ENCODE measurements at places on chromosomes 1 and 21.
A peak's percentile ranks its signal among the peaks of the same experiment; 100 is the strongest.

DNA sequence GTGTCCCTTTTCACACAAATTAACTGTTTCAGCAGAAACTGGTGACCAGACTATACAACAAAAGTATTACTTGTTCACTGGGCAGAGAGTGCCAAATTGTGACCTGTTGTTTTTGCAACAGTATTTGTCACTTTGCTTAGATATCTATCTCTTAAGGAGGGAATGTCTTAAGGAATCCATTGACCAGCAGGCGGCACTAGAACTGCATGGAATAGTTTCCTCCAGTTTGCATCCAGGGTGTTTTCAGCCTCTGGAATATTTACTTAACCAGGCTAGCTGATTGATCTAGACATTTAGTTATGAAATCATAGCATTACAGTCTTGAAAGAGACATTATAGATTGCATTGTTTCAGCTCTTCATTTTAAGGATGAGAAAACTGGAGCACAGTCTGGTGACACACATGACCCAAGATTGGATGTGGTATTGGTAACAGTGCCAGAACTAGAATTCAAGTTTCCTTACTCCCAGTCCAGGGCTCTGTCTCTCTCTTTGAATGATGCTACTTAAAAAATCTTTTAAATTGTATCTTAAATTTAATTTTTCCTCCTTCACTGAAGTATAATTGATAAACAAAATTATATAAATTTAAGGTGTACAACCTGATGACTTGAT, 16.9 kb downstream of the RPTN start:
- peak; percentile 57 for DNase-seq

GRCh38 chr1:205983925-205984725, 19.1 kb downstream of the RAB7B start:
- peak; percentile 72 for DNase-seq

GRCh38 chr1:205012391-205013140, 30.4 kb upstream of the CNTN2 start:
- no peak for DNase-seq

- DNase-seq = no peak
These were observed 622.8 kb downstream of the PTPRU start for GRCh38 chr1:29859126-29859525.

GRCh38 chr1:46983166-46983829, 40.2 kb upstream of the CYP4X1 start:
- DNase-seq = no peak

- no peak for DNase-seq
These were observed 39.5 kb upstream of the STMN1 start for GRCh38 chr1:25945761-25946160.

DNA sequence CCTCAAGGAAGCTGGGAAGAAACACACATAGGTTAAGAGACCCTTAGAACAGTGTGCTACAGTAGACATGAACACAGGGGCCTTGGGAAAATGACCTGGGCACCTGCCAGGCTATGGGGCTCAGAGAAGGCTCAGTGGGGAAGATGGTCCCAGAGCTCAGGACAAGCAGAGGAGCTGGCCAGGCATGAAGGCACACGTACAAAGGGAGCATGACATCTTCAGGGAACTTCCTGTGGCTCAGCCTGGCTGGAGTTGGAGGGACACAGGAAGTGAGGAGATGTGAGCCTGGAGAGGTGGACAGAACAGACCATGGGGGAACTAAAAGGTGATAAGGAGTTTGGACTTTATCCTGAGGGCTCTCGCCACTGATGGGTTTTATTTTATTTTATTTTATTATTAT, 3.8 kb upstream of the SLC50A1 start:
- DNase-seq = no peak

DNA sequence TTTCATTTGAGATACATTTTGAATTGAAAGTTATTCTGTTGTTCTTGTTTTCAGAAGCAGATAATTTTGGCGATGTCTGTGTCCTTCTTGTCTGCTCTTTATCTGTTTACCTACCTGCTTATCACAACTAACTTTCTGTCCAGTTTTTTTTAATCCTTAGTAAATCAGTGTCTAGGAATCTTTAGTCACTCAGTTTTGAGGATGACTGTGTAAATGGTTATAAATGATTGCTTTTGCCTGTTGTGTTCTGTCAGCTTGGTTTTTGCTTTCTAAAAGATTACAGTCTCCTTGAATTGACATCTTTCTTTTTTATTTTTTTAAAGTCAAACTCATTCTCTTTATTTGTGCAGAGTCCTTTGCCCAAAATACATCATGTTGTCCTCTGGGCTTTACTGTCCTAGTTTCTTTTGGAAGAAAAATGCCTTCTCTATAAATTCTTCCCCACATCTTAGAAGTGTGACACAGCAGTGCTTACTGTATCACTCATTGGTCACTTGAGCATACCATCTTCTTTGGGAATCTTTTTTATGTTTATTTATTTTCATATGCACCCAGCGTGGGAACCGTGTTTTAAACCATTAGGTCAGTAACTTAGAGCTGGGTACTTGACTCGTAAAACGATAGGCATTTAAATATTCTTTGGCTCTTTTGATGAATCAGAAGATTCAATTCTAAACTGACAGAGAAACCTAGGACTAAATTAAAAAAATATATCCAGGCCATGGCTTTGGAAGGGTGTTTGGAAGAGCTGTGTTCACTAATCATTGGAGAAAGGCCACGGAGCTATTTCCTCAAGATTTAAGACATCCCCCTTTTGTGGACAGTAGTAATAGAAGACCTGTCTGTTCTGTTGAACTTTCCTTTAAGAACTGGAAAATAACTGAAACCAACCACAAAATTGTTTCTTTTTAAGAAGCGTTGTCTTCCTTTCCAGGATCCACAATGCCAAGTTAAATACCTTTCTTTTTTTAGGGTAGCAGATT, 20.9 kb downstream of the LAMC1 start:
- no peak for DNase-seq

- DNase-seq = no peak
These were observed 130.6 kb downstream of the HHIPL2 start for GRCh38 chr1:222417264-222417663.

DNA sequence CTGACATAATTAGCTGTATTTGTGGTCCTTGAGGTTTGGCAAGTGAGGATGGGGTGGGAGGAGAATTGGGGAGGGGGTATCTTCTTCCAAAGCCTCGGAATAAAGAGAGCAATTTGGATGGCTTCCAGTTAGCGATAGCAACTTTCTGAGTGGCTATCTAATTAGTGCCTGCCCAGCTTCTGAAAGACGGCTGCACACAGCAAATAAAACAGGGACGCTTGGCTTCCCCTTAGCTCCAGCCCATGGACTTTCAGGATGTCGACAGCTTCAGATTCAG, 31.1 kb downstream of the KLHDC7A start:
- DNase-seq = no peak

DNA sequence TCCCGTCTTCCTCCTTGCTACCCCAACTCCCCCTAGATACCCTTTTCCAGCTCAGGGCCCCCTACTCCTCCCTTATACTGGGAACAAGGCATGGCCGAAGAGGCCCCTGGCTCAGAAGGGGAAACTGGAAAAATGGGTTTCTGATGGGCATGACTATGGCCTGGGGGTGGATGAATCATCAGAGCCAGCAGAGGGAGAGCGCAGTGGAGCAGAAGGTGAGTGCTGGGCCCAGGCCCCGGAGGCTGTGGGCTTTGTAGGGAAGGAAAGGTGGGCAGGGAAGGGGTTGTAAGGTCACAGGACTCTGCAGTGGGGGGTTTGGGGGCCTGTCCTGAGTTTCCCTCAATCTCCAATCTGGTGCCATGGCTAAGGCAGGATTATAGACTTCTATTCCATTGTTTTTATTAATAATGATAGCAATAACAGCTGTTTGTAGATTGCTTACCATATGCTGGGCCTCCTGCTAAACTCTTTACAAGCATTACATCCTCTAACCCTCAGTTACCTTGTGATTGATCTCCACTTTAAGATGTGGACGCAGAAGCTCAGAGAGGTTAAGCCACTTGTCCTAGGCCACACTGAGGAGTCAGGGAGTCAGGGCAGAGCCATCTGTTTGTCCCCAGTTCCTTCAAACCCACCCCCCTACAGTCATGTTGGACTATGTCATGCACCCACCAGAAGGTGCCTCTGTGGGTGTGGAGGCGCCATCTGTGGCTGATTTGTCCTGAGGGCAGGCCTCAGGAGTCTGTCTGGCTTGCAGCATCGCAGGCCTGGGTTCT, 36.2 kb upstream of the ZNF362 start:
- no peak for DNase-seq

GRCh38 chr1:92949937-92950817, 11.1 kb downstream of the DIPK1A start:
- peak; percentile 53 for DNase-seq

GRCh38 chr1:153567621-153568366, 2.1 kb upstream of the S100A2 start:
- peak; percentile 67 for DNase-seq
